LHCN-M2 (cell line): ENCODE measurements at places on chromosomes 12 and 14. TPM values are rescaled to one million over a fixed set of nuclear protein-coding genes. Genes with fewer than 3 reads are reported as not detected.

DNA sequence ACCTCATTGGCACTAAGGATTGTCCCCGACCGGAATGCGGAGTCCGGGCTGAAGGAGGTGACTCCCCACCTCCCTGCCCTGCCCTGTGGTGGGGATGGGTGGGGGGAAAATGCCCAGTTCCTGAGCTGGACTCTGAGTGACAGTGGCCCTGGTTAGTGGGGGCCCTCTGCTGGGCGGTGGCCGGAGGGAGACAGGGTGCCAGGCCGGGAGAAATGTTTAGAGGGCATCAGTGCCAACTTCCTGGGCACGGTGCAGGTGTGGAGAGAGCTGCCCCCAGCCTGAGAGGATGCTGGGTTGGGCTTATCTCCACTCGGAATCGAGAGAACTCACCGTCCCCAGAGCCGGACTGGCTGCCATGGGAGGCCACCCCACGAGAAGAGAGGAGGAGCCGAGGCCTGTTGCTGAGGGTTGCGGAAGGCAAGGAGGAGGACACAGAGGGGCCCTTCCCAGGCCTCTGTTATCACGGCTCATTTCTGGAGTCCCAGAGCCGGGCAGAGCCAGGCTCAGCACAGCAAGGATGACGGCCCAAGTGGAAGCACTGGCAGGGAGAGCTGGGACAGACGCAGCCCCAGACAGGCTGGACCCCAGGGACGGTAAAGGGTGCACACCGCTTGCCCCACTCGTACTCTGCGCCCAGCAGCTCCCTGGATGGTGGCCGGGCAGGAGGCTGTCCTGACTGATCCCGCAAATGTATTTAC is 156.7 kb downstream of the KIF26A start:
- DNase-seq, result no peak

GRCh38 chr12:46179693-46180452 is 89.0 kb downstream of the SLC38A1 start:
- DNase-seq, result no peak

DNA sequence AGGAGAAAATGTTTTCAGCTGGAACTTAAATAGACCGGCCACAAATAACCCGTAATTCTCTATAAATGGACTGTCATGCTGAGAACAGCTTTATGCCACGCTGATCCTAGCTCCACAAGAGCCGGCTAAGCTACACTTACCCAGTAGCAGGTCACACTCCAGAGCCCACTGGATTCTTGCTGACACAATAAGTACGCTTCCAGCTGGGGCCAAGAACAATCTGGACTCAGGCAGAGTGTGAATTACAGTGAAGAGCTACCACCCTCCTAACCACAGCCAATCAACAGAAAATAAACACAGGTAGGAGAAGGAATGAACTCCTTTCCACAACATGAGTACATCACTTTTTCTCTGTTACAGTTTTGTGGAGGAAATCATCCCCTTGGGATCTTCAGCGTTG is 531.3 kb downstream of the GALC start:
- DNase-seq, result no peak

The KLRC4 gene
- not detected in 2 replicates for total RNA-seq
